ENCODE measurements at places on chromosomes 1 and 21. TPM values are rescaled to one million over a fixed set of nuclear protein-coding genes. Genes with fewer than 3 reads are reported as not detected.

DNA sequence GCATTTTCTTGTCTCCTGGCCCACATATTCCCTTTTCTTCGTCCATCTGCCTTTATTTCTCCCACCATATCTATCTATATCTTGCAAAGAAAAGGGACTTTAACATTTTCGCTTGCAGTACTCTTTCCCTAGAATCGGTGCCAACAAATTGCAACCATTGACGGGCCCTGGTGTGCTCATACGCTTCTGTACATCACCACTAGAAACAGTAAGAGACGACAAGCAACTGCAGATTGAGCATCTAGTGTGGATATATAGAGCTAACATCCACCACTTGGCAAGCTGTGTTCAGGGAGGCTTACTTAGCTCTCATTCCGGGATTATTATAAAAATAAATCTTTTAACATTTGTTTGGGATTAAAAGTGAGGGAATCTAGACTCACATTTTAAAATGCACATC, 230.8 kb upstream of the PKN2 start:
- DNase-seq, result no peak

GRCh38 chr1:207221934-207222351, 99.5 kb upstream of the CD55 start:
- no peak for DNase-seq

- DNase-seq, result peak; percentile 13
These were observed 56.3 kb downstream of the KCNAB2 start for GRCh38 chr1:6101826-6102531.

DNA sequence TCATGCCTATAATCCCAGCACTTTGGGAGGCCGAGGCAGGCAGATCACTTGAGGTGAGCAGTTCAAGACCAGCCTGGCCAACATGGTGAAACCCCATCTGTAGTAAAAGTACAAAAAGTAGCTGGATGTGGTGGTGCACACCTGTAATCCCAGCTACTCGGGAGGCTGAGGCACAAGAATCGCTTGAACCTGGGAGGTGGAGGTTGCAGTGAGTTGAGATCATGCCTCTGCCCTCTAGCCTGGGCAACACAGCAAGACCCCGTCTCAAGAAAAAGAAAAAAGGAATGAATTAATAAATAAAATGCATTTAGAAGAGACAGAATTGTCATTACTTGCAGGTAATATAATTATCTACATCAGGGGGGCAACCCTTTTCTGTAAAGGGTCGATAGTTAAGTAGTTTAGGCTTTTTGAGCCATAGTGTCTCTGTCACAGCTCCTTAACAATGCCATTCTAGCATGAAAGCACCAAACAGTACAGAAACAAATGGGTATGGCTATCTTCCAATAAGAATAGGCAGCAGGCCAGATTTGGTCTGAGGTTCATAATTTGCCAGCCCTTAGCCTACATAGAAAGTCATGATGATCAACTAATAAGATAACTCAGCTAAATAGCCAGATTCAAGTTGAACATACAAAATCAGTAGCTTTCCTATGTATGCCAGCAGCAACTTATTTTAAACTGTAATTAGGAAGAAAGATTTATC, 56.8 kb downstream of the RPRD2 start:
- no peak for DNase-seq

DNA sequence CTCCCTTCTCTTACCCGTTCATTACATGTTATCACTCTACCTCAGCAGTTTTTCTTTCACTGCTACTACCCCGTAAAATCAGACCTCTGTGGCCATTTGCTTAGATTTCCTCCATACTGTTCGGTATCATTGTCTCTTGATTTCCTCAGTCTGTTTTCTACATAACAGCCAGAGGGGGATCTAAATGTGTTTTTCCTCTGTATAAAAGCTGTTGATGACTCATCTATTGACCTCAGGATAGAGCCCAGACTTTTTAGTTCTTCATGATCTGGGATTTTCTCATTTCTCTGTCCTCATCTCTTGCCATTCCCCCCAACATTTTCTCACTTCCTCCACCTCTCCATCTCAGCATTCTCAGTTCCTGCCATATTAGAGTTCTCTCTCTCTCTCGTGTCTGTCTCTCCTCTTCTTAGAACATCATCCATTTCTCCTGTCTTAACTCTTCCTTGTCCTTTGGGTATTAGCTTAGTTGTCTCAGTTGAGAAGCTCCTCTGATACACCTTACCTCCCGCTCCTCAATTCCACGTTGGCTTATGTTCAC, 10.5 kb downstream of the OTUD3 start:
- no peak for DNase-seq

DNA sequence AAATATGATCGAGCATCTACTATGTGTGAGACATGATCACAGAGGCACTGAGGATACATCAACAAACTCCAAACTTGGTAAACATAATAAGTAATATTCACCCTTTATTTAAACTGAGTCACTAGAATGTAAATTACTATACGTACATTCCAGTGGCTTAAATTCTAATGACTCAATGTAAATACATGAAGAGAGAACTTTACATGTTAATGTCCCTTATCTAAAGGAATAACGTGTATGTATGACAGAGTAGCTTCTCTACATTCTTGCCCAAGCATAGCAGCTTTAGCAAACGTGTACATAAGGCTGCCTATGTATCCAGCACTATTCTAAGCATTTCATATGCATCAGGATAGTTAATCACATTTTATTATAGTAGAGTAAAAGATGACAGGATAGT, 111.8 kb upstream of the CYYR1 start:
- no peak for DNase-seq

DNA sequence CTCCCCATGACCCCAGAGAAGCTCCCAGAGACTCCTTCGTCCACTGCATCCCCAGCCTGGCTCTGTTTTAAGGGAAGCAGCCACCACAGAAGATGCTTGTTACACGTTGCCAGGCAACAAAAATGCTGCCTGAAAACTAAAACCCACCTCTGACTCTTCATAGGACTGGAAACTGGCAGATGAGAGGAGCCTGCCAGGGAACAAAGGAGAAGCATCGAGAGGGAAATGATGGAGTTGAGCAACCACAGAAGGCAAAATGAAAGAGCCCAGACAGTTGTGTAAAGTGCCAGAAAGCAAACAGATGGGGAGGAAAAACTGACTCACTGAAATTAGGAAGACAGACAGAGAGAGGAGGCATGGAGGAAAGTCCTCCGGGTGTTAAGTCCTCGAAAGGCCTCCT, 118.4 kb downstream of the KCNN3 start:
- DNase-seq, result no peak

DNA sequence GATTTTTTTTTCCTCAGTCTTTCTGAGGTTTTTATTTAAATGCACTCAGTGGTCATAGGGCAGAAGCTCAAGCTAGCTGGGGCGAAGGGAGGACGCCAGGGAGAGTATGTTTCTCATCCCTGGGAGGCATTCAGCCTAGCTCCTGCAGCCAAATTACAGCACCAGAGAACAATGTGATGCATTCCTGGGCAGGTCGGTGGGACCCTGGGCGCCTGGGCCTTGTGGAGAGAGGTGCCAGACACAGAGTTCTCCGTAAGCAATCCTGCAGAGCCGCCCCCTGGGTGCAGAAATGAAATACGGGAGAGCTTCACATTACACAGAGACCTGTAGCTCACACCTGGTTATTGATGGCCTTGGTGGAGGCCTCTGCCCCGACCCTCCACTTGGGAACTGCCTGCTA, 15.5 kb downstream of the WNT2B start:
- no peak for DNase-seq

F3 gene
- total RNA-seq, result 0.93 TPM

DYRK3 gene
- total RNA-seq, result 1.3 TPM

Data from glutamatergic neuron (in vitro differentiated cells).